ENCODE measurements at places on chromosomes 5 and 9.

GRCh38 chr5:39755986-39756385 lies 331.2 kb upstream of the DAB2 start:
- DNase-seq, result peak; percentile 90

- DNase-seq, result no peak
Observed at GRCh38 chr5:145324101-145324500, 511.0 kb downstream of the PRELID2 start.

GRCh38 chr9:117963493-117964090 lies 259.4 kb downstream of the TLR4 start:
- no peak for DNase-seq

DNA sequence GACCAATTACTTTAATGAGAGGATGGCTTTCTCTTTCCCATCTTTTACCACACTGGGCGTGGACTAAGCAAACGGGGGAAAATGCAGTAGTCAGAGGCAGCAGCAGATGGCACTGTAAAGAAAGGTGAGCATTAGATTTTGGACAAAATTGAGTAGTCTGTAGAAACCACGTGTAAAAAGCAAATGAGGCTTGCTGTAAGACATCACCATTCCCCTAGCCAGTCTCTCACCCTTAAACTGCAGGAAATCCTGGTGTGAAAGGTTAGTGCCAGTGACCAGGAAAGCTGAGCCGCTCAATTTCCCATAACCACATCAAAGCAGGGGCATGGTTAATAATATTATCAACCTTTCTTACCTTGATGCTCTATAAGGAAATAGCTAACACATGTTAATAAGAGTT lies 31.8 kb downstream of the SPATA31C2 start:
- DNase-seq, result no peak

GRCh38 chr9:72537011-72537545 lies 15.7 kb downstream of the TMC1 start:
- no peak for DNase-seq

DNA sequence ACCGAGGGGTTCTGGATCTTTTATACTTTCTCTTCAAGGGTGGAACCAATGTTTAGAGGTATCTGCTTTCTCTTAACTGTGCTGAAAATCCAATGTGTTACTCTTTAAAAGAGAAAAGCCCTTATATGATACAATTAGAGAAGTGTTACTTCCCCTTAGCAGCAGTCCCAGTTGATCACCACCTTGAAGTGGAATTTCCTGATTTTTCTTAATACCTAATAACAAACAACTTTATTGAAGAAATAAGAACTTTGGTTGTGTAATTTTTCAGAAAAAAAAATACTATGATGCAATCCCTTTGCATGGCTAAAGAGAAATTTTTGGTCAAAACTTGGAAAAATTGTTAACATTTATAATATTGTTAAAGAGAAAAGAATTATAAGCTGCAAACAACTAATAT lies 24.7 kb downstream of the SLC1A3 start:
- no peak for DNase-seq

- no peak for DNase-seq
Observed at GRCh38 chr9:11318946-11319345, 706.1 kb upstream of the PTPRD start.

All from foreskin melanocyte (primary cell).